Neuronal stem cell (in vitro differentiated cells): ENCODE measurements at places on chromosomes 2 and 18.

- no peak for DNase-seq
Observed at GRCh38 chr2:74191596-74192380, 6.6 kb upstream of the MTHFD2 start.

- DNase-seq = no peak
Observed at GRCh38 chr2:46530639-46531038, 51.3 kb downstream of the TMEM247 start.

- DNase-seq = no peak
Observed at GRCh38 chr2:69777786-69778105, 35.8 kb downstream of the ANXA4 start.

GRCh38 chr2:159230145-159230877, 56.2 kb downstream of the WDSUB1 start:
- no peak for DNase-seq

DNA sequence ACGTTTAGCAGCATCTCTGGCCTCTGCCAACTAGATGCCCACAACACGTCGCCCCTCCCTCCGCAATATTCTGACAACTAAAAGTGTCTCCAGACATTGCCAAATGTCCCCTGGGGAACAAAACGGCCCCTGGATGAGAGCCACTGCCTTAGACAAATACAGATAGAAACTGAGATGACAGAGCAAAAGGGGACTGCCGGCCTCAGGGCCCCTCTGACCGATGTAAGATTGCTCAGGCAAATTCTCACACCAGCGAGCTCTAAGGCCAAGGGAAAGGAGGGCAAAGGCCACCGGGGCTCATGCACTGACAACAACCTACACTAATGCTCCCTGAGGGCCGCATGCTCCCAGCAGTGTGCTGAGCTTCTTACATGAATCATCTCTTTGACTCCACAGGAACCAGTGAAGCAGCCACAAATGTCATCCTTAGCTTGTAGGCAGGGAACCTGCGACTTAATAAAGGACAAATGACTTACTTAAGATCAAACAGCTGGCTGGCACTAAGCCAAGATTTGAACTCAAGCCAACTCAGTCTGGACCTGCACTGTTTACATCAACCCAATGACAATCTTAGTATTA, 228.5 kb downstream of the TTC32 start:
- DNase-seq = no peak
